ENCODE measurements at places on chromosomes 12 and 14.

DNA sequence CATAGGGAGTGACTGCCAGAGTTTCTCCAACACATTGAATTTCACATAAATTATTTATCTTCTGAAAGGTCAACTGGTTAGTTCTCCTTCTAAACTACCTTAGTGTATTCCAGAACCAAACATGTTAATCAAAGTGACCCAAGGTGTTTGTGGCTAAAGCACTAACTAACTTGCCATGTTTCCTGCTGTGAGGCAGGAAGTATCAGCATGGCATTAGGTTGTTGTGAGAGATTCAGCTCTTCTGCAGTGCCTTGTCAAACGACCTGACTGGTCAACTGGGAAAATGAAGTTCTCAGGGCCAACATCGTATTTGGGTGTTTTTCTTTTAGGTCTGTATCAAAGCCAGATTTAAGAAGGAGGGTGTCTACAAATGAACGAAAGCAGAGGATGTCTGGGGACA is 448.1 kb downstream of the APAF1 start:
- no peak for DNase-seq

GRCh38 chr14:68394118-68394763 is 398.6 kb downstream of the ZFP36L1 start:
- DNase-seq: no peak

- no peak for DNase-seq
Measured at GRCh38 chr12:50387972-50388478, 8.4 kb downstream of the FAM186A start.

DNA sequence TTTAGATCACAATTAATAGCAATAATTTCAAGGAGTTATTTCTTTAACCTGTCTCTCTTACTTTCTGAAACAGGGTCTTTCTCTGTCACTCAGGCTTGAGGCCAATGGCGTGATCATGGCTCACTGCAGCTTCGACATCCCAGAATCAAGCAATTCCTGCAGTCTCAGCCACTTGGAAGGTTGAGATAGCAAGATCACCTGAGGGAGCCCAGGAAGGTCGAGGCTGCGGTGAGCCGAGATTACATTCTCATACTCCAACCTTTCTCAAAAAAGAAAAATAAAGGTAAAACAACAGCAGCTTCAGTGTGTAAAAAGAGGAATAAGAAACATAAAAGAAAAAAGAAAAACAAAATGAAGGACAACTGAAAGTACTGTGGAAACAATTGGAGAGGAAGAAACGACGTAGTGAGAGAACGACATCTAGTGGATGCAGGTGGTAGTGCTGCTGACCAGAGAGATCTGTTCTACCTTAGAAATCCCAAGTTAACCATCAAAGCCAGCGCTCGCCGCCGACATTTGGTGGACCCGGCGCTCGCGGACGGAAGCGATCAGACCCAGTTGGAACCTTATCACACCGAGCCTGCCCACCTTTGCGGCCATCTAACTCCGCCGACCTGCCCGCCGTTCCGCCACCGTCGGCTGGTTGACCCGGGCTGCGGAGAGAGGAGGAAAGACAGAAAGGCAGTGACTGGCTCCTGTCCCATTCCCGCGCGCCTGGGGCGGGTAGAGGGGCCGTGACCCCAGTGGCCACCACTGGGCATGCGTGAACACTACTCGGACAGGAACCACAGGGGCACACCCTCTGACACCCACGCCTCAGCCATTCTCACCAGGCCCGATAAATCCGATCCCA is 196.1 kb downstream of the ALG10 start:
- peak; percentile 36 for DNase-seq

DNA sequence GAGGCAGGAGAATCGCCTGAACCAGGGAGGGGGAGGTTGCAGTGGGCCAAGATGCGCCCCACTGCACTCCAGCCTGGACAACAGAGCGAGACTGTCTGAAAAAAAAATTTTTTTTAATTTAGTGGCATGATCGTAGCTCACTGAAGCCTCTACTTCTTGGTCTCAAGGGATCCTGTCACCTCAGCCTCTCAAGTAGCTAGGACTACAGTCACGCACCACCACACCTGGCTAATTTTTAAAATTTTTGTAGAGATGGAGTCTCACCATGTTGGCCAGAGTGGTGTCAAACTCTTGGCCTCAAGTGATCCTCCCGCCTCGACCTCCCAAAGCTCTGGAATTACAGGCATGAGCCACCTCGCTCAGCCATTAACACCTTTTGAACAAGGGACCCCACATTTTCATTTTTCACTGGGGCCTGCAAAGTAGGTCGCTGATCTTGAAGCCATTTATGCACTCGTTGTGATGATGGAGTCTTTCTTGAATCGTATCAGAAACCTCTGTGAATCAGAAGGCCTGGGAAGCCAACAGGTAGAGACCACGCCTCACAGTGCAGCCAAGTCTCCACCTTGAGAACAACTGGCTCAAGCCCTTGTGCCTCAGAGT is 5.9 kb downstream of the HCAR1 start:
- DNase-seq: no peak

DNA sequence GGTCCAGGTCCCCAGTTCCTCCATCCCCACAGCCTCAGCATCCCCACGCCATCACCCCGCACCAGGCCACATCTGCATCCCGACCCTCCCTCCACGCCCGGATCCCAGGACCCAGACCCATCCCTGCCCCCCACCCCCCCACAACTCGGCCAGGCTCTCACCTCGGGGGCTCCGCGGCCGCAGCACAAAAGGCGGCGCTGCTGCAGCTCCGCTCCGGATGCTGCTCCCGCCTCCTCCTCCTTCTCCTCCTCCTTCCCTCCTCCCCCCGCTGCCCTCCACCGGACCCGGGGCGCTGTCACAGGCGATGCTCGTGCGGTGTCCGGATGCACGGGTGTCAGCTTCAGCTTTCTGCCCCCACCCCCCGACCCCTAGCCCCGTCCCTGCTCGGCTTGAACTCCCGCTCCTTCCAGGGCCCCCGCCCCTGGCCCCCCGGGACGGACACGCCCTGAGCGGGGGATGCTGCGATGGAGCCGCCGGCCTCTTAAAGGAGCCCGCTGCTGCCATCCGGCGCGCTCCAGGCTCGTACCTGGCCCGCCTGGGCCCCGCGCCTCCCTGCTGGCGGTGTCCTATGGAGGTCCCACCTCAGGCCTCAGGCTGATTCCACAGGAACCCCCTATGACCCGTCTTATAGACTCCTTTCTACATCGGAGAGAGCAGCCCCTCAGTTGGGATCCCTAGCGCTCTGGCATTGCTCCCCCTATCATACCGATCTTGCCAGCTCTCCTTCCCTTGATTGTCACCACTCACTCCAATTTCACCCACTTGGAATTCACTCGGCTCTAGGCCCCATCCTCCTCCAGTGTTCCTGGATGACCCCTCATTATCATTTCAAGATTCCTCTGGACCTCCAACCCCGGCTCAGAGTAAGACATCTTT is at the start of gene MAP3K12:
Gene MAP3K12 (minus strand): TSS at position 193 of the 876 bp plus-strand sequence. CDS start 12,067 bp downstream, outside the sequence.
- peak; percentile 31 for DNase-seq

GRCh38 chr12:120227233-120228040 is 26.5 kb upstream of the RPLP0 start:
- no peak for DNase-seq

DNA sequence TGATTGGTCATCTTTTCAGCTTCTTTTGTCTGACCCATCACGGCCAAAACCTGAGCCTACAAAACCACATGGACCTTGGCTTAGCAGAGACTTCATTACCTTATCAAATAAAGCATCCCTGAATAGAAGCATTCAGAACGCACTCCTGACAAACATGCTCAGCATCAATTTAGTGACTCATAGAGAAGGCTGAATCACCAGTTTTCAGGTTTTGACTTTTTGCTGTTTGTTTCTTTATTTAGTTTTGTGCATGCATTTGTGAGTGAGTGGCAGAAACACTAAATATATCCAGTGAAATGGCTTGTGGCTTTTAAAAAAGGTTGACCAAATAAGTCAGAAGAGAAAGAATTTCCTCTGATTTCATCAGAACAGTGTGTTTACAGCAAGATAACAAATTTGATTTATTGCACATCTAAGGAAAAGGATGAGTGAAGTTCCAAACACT is 19.0 kb upstream of the OVCH1 start:
- DNase-seq: no peak

DNA sequence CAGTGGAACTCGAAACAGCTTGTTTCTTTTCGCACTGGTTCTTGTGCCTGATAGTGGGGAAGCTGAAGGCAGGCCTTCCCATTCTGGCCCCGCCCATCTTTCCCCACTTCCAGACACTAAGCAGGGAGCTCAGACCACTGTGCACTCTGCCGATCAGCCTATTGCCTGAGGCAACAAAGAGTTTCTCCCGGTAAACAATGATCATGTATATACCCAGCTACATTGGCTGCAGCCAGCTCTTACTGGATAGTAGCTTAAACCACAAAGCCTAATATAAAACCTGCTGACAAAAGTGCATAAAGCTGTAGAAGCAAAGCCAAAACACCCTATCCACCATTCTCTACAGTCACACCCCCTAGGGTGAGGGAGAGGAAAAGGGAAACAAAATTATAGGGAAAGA is 24.7 kb upstream of the GLIPR1 start:
- no peak for DNase-seq

GRCh38 chr12:91772411-91772810 is 373.2 kb downstream of the BTG1 start:
- DNase-seq: no peak

Data from stimulated activated CD8-positive, alpha-beta memory T cell treated with anti-CD3 and anti-CD28 coated beads, Interleukin-12 subunit alpha, Interleukin-12 subunit beta, amount 100 ng/mL, for 1 hour (primary cell).